RWPE2 (cell line): ENCODE measurements at places on chromosomes 2 and 18.
A peak's percentile ranks its signal among the peaks of the same experiment; 100 is the strongest.

DNA sequence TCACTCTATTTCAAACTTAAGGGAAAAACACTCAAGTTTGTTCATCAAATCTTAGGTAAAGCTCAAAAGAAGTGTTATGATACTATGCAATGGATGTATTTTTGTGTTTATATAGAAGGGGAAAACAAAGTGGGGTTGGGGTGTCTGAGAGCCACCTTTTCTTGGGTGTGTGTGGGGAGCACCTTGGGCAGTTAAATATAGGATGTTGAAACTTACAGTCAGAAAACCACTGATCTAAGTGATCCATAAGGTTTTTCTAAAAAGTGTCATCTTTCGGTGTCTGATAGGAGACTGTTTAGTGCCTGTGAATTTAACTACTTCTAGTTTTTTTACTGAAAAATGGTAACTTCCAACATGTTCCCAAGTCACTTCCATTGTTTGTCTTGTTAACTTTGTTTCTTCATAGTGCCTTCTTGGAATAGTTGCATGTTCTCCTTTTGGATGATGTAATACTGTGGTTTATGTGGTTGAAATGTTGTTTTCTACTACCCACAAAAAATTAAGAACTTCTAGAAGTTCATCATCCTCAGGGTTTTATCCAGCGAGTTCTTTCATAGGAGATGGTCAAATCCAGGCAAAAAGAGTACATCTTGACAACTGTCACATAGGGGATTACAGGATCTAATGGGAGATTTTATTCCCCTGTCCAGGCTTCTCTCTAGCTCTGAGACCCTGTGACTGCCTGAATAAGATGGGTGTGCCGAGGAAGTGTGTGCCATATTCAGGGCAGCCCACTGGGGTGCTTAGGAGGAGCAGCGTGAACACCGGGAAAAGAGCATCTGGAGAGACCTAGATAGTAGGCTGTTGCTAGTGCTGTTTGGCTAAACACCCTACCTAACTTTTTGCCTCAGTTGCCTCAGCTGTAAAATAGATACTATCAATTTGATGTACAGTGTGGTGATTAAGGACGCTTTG is 46.2 kb downstream of the CAB39 start:
- peak overlapping the region; percentile 16 for H3K27ac ChIP-seq
- H3K27me3 ChIP-seq = no peaks in the 10 kb centered on the region
- H3K36me3 ChIP-seq = peaks cover 54% of the 10 kb centered on the region

DNA sequence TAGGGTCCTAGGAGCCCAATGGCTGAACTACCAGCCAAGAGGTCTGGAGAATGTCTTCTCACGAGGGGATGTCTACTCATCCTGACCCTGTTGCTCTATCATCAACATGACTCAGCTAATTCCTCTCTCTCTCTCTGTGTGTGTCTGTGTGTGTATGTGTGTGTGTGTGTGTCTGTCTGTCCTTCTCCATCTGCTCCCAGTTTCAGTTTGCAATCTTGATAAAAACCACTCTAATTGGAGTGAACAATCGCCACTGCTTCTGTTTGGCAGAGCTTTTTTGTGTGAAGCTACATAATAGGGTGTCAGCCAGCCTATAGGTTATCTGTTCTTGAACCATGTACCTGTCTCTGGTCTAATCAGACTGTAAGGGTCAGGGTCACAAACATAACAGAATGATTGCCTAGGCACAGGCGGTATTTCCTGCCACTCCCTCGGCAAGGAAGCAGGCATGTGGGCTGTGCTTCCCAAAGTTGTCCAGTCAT is 219.8 kb downstream of the SH3BP4 start:
- no peaks in the 10 kb centered on the region for H3K36me3 ChIP-seq
- H3K27me3 ChIP-seq = no peaks in the 10 kb centered on the region
- H3K4me3 ChIP-seq = no peak overlapping the region
- H3K4me1 ChIP-seq = peaks cover 25% of the 10 kb centered on the region
- H3K27ac ChIP-seq = peak overlapping the region; percentile 89
- no peak for DNase-seq

GRCh38 chr2:127012215-127012614 is 94.7 kb downstream of the BIN1 start:
- no peak for DNase-seq
- no peaks in the 10 kb centered on the region for H3K36me3 ChIP-seq
- H3K27ac ChIP-seq = no peak overlapping the region
- no peak overlapping the region for H3K4me3 ChIP-seq
- peaks cover 37% of the 10 kb centered on the region for H3K4me1 ChIP-seq

- DNase-seq = no peak
- H3K27ac ChIP-seq = no peak overlapping the region
- no peaks in the 10 kb centered on the region for H3K27me3 ChIP-seq
- H3K36me3 ChIP-seq = no peaks in the 10 kb centered on the region; the same call in 1 of the 2 replicates
- H3K4me3 ChIP-seq = no peak overlapping the region
- no peaks in the 10 kb centered on the region for H3K4me1 ChIP-seq
Measured at GRCh38 chr2:174670446-174670845, 72.8 kb upstream of the WIPF1 start.

DNA sequence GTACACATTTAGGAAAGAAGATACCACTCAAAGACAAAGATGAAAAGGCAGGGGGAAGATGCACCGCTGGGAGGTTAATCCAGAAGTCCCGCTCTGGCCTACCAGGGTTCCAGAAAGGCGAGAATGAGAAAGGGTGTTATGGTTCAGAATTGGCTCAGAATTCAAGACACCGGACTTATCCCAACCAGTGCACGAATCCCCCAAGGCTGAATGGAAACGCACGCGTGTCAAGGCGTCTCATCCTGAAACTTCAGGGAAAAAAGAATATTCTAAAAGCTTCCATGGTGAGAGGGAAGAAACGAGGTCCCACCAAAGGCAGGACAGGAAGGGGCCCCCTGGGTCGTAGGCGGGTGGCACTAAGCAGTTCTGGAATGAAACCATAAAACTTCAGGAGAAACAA is 71.9 kb downstream of the SLC66A2 start:
- no peaks in the 10 kb centered on the region for H3K36me3 ChIP-seq
- no peak overlapping the region for H3K27ac ChIP-seq
- H3K27me3 ChIP-seq = peaks cover 18% of the 10 kb centered on the region
- no peaks in the 10 kb centered on the region for H3K4me1 ChIP-seq

DNA sequence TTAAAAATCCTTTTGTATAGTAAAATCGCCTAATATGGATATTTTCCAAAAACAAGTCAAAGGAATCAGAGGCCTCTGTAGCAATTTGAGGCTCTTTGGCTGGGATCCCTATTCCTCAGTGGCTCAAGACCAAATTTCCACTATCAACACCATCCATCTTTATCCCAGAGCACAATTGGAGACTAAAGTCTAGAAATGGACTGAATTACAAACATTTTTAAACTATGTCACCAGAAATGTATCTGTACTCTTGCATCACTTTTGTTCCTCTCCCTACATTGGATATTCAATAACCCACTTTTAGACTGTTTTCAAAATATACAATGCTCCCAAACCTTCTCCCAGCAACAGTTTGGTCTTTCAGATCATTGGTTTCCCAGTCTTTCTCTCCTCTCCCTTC is 140.4 kb upstream of the KLHL29 start:
- no peaks in the 10 kb centered on the region for H3K27me3 ChIP-seq
- no peak overlapping the region for H3K27ac ChIP-seq
- no peak for DNase-seq
- no peaks in the 10 kb centered on the region for H3K36me3 ChIP-seq
- no peaks in the 10 kb centered on the region for H3K4me1 ChIP-seq
- no peak overlapping the region for H3K4me3 ChIP-seq

DNA sequence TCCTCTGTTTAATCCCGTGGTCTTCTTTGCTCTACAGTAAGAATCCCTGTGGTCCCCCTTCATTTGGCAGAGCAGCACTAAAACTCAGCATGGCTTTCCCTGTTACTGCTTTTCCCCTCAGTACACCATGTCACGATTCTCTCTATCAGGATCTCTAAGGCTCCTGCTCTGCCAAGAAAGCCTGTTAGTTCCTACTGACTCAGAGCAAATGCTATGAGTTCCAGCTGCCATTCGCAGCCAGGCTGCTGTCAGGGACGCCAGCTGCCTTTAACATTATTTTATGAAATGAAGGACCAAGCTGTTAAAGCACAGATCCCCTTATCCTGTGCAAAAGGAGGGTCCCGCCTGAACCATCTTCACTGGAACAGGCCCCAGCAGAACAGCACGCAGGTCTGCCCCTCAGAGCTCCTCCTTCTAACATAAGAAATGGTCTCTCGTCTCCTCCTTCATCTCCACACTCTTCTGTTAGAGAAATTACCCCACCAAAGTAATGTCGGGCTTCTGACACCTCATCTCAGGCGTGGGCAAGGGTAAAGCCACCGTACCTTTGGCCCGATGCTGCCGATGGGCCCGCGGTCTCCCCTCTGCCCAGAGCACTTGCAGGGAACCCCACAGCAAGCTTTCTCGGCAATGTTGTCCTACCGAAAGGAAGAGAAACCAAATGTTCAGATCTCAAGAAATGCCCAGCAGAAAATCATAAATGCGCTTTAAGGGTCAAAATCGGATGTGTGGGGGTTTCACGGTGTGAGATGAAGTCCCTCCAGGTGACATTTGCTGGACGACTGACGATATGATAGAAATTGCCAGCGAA is 52.6 kb downstream of the COL6A3 start:
- H3K27ac ChIP-seq = no peak overlapping the region
- H3K4me3 ChIP-seq = no peak overlapping the region
- no peaks in the 10 kb centered on the region for H3K27me3 ChIP-seq
- H3K36me3 ChIP-seq = no peaks in the 10 kb centered on the region

DNA sequence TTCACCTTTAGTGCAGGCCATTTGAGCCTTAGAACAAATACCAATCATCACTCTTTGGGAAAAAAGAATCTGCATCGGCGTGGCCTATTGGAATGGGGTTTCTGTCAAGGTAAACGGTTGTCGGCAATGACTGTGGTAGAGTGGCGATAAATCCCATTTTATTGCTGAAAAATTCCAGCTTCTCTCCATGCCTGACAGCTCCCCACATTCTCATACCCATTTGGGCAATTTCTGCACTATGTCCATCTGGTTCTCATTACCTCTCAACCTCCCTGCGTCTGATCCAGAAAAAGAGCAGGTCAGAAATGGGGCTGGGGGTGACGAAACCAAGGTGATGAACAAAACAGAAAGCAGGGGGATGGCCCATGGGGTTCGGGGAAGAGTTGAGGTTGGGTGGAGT is 254.0 kb downstream of the MEIS1 start:
- H3K36me3 ChIP-seq = no peaks in the 10 kb centered on the region
- no peak overlapping the region for H3K4me3 ChIP-seq
- no peak overlapping the region for H3K27ac ChIP-seq
- H3K27me3 ChIP-seq = no peaks in the 10 kb centered on the region

DNA sequence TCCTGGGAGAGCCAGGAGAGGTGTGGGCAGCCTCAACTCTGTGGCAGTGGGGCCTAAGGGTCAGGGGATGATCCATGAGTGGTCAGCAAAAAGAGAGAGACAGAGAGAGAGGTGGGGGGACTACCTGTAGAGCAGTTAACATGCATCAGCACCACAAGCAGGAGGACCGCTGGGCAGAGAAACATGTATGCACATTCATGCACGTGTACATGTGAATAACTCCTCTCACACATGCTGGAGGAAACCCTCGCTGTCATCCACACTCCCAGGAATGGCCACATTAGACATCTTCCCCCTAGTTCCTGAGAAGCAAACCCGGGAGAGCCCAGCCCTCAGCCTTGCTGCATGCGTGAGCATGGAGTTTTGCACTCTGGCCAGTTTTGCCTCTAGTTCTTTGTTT is 166.1 kb downstream of the SMAD7 start:
- no peak overlapping the region for H3K4me3 ChIP-seq
- no peak overlapping the region for H3K27ac ChIP-seq
- no peak for DNase-seq
- H3K27me3 ChIP-seq = no peaks in the 10 kb centered on the region
- H3K36me3 ChIP-seq = no peaks in the 10 kb centered on the region; the same call in none of the 2 replicates
- H3K4me1 ChIP-seq = no peaks in the 10 kb centered on the region

DNA sequence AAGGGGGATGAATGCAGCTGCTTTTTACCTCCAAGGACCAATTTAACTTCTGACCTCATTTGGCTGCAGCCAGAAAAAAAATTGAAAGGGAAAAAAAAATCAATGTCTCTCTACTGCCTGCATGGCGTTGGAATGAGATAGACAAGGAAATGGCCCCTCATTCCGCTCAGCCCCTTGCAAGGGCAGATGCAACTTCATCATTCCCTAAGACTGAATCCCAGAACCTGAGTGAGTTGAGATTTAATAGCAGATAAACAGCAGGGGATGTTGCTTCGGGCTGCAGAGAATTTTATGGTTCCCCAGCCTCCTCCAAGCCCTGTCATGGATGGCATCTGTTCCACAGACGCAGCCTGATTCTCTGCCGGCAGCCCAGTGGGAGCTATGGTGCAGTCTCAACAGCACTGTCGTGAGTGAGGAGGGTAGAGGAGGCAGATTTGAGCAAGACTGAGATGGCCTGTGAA is 49.0 kb downstream of the CAPN13 start:
- peaks cover 7% of the 10 kb centered on the region for H3K4me1 ChIP-seq
- H3K27ac ChIP-seq = no peak overlapping the region
- no peaks in the 10 kb centered on the region for H3K27me3 ChIP-seq
- no peak for DNase-seq

GRCh38 chr2:101419096-101419663 is 31.9 kb upstream of the CREG2 start:
- H3K27me3 ChIP-seq = no peaks in the 10 kb centered on the region
- no peaks in the 10 kb centered on the region for H3K36me3 ChIP-seq
- H3K27ac ChIP-seq = no peak overlapping the region
- DNase-seq = no peak
- H3K4me1 ChIP-seq = no peaks in the 10 kb centered on the region

GRCh38 chr18:24055878-24056277 is 41.3 kb downstream of the TTC39C start:
- DNase-seq = no peak
- H3K36me3 ChIP-seq = no peaks in the 10 kb centered on the region
- no peaks in the 10 kb centered on the region for H3K27me3 ChIP-seq
- H3K4me3 ChIP-seq = no peak overlapping the region
- H3K4me1 ChIP-seq = peaks cover 5% of the 10 kb centered on the region

- no peaks in the 10 kb centered on the region for H3K36me3 ChIP-seq
- no peak overlapping the region for H3K4me3 ChIP-seq
Measured at GRCh38 chr2:38266382-38267061, 110.6 kb downstream of the ATL2 start.

DNA sequence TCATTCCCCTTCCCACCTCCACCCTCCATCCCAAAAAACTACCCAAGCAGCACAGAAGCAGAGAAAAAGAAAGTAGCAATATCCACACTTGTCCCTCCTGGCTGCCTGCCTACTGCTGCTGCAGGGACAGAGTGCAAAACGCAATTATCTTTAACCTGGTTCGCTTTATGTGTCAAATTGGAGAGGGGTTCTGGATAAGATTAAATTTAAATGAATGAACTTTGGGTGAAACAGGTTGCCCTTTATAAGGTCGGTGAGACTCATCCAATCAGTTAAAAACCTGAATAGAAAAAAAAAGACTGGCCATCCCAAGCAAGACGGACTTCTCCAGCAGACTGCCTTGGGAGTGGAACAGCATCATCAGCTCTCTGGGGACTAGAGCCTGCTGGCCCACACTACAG is 62.6 kb downstream of the ANKRD44 start:
- H3K36me3 ChIP-seq = no peaks in the 10 kb centered on the region
- no peak overlapping the region for H3K27ac ChIP-seq
- H3K4me1 ChIP-seq = no peaks in the 10 kb centered on the region
- no peaks in the 10 kb centered on the region for H3K27me3 ChIP-seq
- H3K4me3 ChIP-seq = no peak overlapping the region

- H3K27ac ChIP-seq = no peak overlapping the region
- H3K36me3 ChIP-seq = no peaks in the 10 kb centered on the region
- no peak overlapping the region for H3K4me3 ChIP-seq
- no peaks in the 10 kb centered on the region for H3K27me3 ChIP-seq
Measured at GRCh38 chr2:225502971-225503370, 103.5 kb downstream of the NYAP2 start.
